Kidney (tissue), 22 donors: ENCODE measurements at places on chromosomes 11 and 22.

DNA sequence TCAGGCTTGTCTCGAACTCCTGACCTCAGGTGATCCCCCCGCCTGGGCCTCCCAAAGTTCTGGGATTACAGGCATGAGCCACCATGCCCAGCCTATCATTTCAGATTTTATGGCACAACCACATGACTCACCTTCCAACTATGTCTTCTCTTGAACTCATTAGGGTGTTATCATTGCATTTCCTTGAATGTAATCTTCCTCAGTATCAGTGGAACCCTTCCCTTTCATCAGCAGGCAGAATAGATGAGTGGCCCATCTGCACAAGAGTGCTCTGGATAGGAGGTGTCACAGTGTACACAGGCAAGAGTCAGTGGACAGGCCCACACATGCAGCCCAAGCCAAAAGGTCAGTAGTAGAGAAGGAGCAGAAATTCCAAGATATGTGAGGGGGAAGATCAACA is 29.1 kb upstream of the AQP11 start:
- no peak for DNase-seq

GRCh38 chr11:127451861-127452260 is 451.3 kb upstream of the KIRREL3 start:
- DNase-seq = no peak

DNA sequence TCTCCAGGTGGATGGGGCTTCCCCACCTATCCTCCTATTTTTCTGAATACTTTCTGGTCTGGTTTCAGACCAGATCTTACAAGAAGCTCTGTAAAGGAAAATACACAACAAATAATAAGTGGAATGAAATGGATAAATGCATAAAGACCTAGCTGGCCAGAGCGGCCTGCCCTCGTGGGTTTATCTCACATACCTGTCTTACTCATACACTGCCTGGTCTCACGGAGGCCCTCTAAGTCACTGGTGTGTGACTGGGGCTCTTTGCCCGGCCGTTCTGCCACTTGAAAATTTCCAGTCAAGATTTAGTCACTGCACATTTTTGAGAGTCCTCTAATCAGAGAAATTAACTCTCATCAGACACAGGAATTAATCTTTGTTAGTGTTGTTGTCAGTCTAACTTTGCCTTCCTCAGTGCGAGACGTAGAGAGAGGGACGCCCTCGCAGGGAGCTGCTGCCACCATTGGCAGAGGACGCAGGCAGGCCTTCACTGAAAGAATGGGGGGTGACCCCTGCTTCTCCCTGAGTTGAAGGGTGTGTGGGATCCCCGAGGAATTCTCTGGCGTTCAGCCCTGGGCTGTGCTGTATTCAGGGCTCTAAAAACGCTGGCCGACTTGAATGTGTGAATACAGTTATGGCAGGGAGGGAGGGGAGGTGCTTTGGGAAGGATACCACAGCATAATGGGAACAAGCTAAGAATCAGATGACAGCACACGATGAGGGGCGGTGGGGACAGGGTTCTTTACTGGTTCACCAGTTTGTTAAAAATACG is 46.3 kb upstream of the CADM1 start:
- no peak for DNase-seq

- DNase-seq = no peak
Observed at GRCh38 chr11:134668076-134668475, 256.0 kb upstream of the B3GAT1 start.

DNA sequence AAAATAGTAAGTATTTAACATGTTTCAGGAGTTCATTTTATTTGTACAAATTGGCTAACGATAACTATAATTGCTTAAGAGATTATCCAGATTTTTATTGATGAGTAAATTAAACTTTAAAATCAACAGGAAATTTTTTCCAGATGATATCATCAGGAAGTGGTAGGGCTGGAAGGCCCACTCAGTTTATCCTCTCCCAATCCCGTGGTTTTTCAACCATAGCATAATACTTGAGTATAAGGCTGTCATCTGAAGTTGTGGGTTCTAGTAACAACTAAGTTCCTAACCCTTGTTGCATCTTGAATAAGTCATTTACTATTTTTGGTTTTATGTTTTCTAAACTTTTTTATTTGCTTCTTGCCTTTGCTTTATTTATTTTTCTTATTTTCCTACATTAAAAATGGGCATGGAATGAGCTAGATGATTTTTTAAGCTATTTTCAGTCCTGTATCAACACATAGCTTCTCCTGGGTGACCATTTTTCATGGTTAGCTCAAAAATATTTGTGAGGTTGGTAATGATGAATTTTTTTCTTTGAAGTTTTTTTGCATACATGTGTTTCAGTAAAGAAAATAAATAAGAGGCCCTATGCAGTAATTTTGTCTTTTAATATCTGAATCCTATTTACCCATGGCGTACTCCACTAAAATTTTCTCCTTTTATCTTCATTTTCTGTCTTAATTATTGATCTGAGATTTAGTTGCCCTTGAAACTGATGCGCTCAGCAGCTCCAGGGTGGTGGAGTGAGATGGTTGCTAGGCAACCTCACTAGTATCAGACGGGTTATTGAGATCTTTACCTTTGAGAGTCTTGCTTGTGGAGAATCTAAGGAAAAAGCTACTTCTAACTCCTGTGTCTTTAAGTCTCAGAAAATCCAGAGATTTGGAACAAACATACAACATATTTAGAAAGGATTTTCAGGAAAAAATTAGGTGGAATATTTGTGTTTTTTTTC is 452.0 kb upstream of the CCDC179 start:
- DNase-seq = no peak
